HS-5 (cell line): ENCODE measurements at places on chromosomes 16 and 17.

DNA sequence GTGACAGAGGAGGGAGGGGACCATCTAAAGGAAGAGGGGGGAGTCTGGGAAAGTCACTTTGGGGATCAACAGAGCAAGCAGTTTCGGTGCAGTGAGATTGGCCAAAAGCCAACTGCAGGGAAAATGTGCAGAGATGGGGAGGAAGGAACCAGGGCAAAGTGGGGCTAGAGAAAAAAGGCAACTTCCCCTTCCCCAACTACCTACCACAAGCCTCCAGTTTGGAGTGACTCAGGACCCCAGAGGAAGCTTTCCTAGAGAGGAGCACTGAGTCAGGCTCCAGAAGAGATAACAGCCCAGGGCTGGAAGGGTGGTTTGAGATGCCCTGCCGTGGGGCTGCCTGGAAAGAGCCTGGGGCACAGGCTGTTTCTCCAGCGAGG, 6.9 kb upstream of the CD300LD start:
- DNase-seq = no peak

- DNase-seq = no peak
Observed at GRCh38 chr17:50194140-50194933, 7.1 kb downstream of the COL1A1 start.

DNA sequence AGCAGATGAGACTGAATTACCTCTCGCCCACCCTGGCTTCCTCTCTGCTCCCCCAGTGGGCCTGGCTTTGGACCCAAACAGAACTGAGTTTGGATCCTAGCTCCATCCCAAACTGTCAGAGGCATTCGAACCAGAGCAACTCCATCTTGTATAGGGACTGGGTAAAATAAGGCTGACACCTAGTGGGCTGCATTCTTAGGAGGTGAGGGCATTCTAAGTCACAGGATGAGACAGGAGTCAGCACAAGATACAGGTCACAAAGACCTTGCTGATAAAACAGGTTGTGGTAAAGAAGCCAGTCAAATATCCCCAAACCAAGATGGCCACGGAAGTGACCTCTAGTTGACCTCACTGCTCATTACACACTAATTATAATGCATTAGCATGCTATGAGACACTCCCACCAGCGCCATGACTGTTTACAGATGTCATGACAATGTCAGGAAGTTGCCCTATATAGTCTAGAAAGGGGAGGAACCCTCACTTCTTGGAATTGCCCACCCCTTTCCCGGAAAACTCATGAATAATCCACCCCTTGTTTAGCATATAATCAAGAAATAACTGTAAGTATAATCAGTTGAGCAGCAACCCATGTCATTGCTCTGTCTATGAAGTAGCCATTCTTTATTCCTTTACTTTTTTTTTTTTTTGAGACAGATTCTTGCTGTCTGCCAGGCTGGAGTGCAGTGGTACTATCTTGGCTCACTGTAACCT, 44.4 kb downstream of the LYRM1 start:
- DNase-seq = no peak

DNA sequence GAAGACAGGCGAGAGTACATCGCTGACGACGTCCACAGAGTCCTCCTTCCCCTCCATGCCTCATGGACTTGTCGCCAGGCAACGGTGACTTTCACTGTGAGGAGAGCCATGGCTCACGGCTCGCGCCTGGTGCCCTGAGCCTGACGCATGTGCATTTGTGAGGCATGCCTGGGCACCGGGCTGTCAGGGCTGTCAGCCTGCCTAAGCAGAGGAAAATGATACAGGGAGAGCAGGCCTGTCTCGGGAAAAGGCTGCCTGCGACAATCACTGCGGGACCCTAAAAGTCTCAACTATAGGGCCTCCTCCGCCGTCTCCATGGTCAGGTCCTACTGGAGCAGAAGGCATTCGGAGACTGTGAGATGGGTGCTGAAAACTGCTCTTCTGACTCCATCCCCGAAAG, 135.5 kb upstream of the WSB1 start:
- no peak for DNase-seq

GRCh38 chr17:81865733-81866439, 5.3 kb downstream of the ARHGDIA start:
- DNase-seq = no peak

DNA sequence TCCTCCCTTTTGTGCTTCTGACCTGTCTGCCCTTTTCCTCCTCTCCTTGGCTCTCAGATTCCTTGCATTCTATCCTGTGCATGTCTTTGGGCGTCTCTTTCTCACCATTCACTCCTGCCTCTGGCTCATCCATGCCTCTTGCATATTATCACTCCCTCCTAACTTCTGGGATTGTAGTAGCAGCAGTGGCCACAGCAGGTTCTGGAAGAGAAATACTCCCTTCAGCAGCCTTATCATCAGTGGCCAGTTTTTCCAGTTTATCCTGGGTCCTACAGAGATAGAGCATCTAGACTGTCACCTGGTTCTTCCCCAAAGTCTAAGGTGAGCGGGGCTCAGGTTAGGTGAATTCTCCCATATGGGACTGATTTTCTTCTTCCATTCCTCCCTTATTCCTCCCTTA, 354.0 kb upstream of the CCL2 start:
- no peak for DNase-seq

DNA sequence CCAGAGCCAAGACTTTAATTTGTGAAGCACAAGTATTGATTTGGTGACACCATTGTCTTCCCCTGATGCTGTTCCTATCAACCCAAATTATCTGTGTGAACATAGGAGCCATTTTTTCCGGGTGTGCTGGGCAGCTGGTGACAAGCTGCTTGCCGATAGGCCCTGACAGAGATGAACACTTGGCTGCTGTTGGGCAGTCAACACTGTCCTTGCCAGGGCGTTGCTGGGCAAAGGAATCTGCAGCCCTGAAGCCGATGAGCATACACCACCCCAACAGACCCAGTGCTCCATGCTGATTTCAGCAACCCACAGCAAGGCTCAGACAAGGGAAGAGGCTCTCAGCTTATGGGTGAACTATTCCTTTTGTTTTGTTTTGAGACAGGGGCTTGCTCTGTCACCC, 105.4 kb downstream of the YPEL2 start:
- no peak for DNase-seq

- DNase-seq = no peak
Observed at GRCh38 chr17:2198927-2199326, 104.7 kb downstream of the SMG6 start.

- no peak for DNase-seq
Observed at GRCh38 chr17:8468980-8469379, 33.3 kb downstream of the NDEL1 start.

- DNase-seq = no peak
Observed at GRCh38 chr16:66364117-66364958, 2.2 kb upstream of the CDH5 start.

- DNase-seq = peak; percentile 68
Observed at GRCh38 chr17:30433514-30433913, 43.7 kb upstream of the GOSR1 start.

- no peak for DNase-seq
Observed at GRCh38 chr16:79286646-79287423, 313.7 kb downstream of the MAF start.

DNA sequence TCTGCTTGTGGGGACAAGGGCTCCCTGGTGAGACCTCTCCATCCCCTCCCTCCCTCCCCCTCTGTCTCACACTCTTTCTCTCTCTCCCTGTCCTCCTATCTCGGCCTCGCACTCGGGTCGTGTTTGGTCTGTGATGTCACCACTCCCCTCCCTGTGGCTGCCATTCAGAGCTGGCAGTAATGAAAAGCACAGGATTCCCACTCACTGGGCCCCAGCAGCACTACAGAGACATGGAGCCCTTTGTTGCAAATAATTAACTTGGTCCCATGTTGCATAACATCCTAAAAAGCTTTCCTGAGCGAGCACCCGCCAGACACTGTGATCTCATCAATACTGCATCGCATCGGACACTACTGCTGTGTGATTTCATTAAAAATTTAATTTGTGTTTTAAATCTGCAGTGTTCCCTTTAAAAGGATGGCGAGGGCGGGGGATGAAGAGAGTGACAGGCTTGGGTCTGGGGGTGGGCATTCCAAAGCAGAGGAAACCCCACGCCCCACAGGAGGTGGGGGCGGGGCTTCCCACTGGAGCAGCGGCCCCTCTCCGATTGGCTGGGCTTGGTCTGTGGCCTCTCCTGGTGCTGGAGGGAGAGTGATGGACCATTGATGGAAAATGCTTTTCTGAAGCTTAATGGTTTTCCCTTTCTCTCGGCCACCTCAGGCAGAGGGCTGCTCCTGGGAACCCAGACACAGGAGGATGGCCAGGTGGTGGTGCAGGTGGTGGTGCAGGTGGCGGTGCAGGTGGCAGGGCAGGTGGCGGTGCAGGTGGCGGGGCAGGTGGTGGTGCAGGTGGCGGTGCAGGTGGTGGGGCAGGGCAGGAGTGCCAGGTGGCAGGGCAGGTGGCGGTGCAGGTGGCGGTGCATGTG, 15.3 kb upstream of the NPTX1 start:
- no peak for DNase-seq

GRCh38 chr17:20721171-20721570, 141.6 kb downstream of the CDRT15L2 start:
- DNase-seq = no peak

GRCh38 chr16:2818272-2818876, 1.3 kb downstream of the PRSS21 start:
- no peak for DNase-seq

GRCh38 chr16:11797957-11798299, 870 bp upstream of the ZC3H7A start:
- no peak for DNase-seq

- DNase-seq = no peak
Observed at GRCh38 chr17:41666237-41666641, 22.4 kb upstream of the EIF1 start.

DNA sequence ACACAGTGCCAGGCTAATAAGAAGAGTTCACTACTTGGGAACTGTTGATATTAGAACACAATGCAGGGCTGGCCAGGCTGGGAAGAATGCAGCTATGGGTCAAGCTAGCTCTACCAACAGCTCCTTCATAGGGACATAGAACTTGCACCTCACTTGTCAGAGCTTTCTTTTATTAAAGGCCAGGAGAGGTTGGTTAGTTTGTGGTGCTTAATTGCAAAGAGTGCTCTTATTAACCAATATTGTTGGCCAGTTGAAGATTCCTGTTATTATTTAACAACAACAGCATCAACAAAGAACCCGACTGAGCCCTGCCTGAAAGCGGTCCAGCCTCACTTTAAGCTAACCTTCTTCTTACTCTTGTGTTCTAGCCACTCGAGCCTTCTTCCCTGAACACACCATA, 43.4 kb upstream of the ANKFN1 start:
- no peak for DNase-seq

DNA sequence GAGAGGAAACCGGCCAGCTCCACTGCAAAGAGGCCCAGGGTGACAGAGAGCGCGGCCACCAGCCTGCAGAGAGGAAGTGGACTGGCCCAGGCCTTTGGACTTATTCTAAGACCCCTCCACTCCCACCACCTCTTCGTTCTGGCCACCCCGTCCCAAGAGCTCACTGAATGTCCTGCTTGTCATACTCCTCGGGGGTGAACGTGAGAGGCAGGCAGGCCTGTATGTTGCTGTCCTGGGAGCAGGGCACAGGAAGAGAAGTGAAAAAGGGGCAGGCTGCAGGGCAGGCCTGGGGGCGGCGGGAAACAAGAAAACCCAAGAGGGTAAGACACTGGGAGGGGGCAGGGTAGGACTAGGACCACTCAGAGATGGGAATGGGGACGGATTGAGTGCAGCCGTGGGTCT, 384 bp downstream of the TMEM107 start:
- no peak for DNase-seq

DNA sequence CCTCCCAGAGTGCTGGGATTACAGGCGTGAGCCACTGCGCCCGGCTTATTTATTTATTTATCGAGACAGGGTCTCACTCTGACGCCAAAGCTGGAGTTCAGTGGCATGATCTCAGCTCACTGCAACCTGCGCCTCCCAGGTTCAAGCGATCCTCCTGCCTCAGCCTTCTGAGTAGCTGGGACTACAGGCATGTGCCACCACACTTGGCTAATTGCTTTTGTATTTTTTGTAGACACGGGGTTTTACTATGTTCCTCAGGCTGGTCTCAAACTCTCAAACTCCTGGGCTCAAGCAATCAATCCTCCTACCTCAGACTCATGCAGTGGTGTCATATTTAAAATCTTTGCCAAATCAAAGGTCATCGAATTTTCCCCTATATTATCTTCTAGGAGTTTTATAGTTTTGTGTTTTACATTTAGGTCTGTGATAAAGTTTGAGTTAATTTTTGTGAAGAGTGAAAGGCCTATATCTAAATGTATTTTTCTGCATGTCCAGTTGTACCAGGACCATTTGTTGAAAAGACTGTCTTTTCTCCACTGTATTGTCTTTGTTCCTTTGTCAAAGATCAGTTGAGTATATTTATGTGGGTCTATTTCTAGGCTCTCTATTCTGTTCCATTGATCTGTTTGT, 47.1 kb downstream of the NACA2 start:
- DNase-seq = no peak

GRCh38 chr17:27630607-27631410, at the start of gene LGALS9:
Gene LGALS9, plus strand, starts transcription at chr17:27631188. Its CDS starts 78 bp downstream, at chr17:27631266.
- no peak for DNase-seq

DNA sequence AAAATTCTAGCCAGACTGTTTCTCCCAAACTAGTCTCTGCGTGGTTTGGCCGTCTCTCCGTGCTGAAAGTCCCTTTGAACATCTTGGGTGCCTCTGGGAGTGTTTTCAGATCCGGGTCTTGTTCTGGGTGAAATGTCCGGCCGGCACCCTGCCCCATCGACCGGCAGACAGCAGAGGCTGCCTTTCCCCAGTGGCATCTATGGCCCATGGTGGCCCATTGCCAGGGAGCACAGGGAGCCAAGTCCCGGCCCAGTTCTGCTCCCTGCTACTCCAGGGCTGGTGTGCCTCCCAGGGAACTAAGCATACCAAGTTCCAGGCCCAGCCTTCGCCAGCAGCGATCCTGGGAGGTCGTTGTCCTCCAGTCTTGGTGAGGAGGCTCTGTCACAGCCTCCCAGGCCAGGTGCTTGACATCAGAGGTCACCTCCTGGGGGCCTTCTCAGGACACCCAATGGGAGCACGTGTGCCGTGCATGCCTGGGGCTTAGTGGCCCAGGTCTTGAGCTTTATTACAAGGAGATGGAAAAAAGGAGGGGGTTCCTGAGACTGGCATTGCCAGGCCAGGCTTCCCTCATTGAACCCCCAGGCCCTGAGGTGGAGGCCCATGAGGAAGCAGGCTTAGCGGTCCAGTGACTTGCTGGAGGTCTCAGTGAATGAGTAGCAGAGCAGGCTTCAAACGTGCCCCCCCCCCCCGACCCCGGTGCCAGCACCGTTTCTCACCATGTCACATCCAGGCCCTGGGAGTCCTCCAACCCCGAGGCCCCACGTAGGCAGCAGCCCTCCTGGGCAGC, 54.0 kb downstream of the PGS1 start:
- no peak for DNase-seq

DNA sequence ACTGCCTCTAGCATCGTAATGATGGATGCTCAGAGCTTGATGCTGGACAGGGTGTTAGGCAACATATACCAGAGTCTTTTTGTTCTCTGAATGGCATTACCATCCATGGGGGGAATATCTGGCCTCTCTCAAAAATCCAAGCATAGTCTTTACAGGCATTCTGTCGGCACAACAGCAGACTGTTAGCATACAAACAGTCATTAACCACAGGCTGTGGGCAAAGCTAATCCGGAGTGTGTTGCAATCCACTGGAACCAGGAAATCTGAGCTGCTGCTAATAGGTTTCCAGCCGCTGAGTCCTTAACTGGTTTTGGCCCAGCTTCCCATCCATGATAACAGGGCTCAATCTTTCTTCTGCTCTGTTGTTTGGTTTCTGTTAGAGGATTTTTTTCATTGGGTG, 371.9 kb downstream of the HS3ST3B1 start:
- DNase-seq = peak; percentile 2
